ENCODE measurements at places on chromosomes 7 and 10.

GRCh38 chr10:19762026-19762425, 54.2 kb upstream of the PLXDC2 start:
- DNase-seq = no peak

- DNase-seq = no peak
Measured at GRCh38 chr7:92478711-92479110, 965 bp upstream of the ERVW-1 start.

- DNase-seq = no peak
Measured at GRCh38 chr7:92634924-92635519, 44.8 kb upstream of the FAM133B start.

- no peak for DNase-seq
Measured at GRCh38 chr10:73537288-73537687, 41.5 kb upstream of the PPP3CB start.

DNA sequence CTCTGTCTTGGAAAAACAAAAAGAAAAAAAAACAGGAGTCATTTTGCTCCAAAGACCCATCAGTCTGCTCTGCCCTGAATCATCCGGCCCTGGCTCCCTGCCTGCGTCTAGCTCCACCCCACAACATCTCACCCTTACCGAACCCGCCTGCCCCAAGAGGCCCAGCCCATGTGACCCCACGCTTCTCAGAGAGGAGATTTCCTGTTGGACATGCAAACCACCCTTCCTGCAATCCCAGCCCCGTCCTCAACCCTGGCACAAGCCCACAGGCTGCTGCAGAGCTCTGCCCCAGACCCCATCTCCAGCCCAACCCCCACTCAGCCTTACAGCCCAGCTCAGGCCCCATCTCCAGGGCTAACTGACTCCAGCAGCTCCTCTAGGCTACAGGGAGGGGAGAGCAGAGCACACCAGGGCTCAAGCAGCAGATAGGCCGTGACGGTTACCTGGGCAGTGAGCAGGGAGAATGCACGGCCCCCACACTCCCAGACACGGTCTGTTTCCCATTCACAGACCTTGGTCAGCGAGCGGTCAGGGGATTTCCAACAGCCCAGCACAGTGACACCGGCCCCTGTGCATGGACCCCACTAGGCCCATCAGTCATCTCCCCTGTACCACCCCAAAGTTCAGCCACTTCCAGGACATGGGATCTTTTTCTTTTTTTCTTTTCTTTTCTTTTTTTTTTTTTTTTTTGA, 69.9 kb upstream of the GTF2I start:
- DNase-seq = no peak

GRCh38 chr7:3321206-3321605, 20.2 kb downstream of the SDK1 start:
- DNase-seq = no peak

DNA sequence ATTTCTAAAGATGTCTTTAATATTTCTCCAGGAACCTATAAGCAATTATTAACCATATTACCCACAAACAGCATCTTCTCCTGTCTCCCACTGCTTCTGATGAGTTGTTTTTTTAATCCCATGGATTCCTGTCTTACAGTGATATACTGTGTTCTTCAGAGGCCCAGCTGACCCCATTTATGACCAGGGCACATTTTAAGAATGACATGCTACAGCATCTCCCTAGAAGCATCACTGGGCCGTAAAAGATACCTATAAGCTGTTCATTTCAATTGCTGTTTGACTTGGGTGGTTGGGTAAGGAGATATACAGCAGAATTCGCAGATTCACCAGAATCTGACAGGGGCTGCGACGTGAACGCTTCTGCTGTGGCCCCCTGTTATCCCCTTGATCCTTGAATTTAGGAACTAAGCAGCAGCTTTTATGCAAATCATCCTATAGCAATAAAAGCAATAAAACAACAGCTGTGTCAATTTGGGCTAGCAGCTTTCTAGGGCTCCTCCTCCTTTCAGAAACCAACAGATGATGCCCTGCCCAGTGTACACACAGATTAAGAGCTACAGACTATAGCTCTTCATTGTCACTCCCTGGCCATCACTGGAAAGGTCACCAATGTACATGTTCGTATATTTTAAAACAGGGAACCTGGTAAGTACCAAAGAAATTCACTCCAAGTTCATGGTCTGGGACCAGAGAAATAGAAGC, 86.8 kb downstream of the CPEB3 start:
- no peak for DNase-seq

GRCh38 chr10:12950583-12951128, 50.9 kb downstream of the CCDC3 start:
- DNase-seq = no peak

GRCh38 chr7:35251606-35252310, 2.1 kb downstream of the TBX20 start:
- DNase-seq = no peak

- no peak for DNase-seq
Measured at GRCh38 chr10:1404323-1405260, 332.7 kb downstream of the ADARB2 start.

DNA sequence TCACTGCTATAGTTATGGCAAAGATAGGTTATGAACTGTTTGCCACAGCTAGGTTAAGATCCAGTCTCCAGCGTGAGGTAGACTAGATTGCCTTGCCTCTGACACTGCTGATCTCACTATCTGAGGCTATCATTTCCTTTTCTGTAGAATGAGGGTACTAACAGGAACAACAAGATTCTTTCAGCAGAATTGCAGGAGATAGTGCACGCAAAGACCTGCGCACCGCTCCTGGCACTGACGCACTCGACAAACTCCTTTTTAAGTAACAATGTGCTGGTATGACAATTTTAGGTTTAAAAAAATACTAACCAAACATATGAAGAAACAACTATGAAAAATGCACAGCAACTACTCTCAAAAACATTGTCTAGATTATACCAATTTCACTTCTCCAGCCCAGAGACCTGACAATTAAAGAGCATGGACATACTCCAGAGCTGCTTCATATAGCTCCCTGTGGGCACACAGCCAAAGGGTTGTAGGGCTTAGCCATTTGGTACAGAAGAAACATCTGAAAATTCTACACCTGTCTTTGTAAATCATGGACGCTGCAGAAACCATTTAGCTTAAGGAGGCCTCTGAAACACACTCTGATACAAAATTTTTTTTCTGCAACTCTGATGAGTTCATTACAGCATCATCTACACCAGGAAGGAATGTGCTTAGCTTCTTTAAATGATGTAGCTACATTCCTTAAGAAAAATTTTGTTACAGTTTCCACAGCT, 7.8 kb downstream of the ADAM12 start:
- no peak for DNase-seq

- no peak for DNase-seq
Measured at GRCh38 chr7:105327201-105327600, 61.5 kb downstream of the SRPK2 start.

DNA sequence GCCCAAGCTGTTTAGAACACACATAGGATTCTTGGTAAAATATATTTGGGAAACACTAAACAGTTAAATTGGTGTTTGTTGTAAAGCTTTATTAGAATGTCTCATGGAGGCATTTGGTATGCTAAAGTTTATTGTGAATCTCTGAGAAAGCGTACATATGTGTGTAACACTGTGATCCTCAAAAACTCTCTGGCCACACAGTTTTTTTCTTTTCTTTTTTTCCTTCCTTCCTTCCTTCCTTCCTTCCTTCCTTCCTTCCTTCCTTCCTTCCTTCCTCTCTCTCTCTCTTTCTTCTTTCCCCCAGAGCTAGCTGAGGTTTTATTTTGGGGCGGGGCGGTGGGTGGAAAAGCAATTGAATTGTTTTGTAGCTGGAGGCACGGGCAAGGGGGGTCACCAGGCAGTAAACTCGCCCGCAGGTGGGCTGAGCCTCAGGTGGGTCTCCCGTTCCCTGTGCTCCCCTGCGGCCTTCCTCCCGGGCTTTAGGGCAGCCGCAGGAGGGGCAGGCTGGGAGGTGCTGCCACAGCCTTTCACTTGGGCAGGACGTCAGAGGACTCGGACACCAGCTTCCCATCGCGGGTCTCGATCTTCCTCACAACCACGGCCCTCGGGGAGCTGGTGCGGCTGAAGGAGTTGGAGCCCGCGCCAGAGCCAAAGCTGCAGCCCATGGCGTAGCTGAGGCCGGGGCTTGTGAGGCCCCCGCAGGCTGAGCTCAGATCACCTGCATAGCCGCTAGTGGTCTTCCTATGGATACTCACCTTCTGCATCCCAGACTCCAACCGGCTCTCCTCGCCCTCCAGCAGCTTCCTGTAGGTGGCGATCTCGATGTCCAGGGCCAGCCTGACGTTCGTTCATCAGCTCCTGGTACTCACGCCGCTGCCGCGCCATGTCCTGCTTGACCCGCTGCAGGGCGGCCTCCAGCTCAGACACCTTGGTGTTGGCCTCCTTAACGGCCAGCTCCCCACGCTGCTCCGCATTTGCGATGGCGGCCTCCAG, 459.0 kb downstream of the GATA3 start:
- no peak for DNase-seq

- no peak for DNase-seq
Measured at GRCh38 chr10:110192552-110192951, 14.9 kb upstream of the MXI1 start.

DNA sequence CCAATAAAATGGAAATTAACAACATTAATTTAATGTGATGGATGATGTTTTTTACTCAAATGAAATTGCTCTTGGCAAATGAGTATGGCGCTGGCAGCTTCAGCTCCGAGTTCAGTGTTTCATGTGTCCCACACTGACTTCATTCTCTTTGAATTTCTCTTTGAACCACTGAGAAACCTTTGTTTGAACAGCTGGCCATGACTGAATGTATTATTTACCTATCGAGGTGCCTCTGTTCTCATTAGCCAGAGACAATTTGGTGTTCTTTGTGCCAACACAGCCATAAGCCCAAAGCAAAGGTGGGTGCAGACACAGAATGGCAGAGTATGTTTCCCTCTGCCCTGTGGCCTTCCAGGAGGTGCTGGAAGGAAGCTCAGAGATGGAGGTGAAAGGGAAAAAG, 42.1 kb downstream of the TMEM178B start:
- no peak for DNase-seq

DNA sequence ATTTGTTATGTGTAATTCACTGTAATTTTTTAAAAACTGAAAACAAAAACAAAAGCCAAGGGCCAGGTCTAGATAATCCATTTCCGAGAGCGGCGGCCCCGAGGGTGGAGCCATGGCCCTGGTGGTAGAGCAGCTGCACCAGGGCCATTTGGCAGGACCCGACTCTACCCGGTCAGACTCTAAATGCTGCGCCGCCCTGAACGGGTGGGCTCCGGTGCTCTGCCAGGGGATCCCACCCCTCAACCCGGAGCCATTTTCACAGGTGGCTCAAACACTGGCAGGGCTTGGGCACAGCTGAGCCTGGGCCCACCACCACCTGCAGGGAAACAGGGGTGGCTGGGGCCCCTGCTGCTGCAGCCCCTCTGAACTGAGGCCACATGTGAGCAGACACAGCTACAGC, 56.9 kb downstream of the DPYSL4 start:
- no peak for DNase-seq

DNA sequence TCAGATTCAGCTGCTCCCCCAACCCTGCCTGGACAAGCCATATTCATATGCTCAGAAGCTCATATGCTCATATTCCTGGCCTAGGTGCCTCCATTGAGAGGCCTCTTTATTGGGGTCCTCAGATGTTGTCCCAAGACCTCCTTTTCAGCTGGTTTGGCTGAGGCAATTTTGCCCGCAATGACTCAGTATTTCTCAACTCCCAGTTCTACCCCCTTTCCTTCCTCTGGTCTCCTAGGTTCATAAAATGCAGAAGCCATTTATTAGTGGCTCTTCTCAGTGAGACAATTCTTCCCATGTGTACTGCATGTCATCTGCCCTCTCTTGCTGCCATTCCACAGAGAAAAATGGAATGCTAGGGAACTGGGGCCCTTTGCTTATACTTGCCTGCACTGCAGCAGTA, 110.7 kb downstream of the INHBA start:
- DNase-seq = no peak

- DNase-seq = no peak
Measured at GRCh38 chr7:1239803-1240516, 7.3 kb downstream of the UNCX start.

DNA sequence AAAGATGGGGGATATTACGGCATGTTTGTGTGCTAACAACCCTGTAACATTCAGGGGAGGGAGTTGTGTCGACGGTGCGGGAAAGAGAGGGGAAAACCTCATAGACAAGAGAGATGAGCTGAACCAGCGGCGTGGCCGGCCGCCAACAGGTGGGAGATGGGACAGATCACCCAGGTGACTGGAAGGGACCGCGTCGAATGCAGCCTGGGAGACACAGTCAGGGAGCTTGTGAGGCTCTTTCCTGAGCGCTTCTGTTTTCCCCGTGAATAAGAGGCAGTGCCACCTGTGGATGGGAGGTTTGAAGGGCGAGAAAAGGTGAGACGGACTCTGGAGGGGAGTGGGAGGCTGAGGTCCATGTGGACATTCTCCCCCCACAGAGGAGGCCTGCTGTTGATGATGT, 9.9 kb upstream of the PRKAG2 start:
- DNase-seq = no peak

Measured in stimulated activated CD4-positive, alpha-beta T cell treated with anti-CD3 and anti-CD28 coated beads, Interleukin-4, amount 100 ng/mL, for 4 hours (primary cell).